Mammary epithelial cell (primary cell): ENCODE measurements at places on chromosomes 12 and 14.
A peak's percentile ranks its signal among the peaks of the same experiment; 100 is the strongest.

DNA sequence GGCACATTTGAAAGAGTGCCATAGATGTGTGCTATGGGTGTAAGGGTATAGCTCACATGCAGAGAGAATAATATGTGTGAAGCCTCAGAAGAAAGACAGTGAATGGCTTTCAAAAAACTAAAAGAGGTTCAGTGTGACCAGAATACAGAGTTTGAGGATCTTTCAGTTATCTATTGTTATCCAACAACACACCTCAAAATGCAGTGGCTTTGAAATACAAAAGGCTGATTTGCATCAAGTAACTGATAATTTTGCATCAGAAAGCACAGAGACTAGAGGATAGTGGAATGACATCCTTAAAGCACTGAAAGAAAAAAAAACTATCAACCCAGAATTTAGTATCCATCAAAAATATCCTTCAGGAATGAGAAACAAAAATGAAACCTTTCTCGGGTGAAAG is 131.6 kb upstream of the IGF1 start:
- DNase-seq, result no peak

GRCh38 chr14:33987565-33988080 is 36.7 kb upstream of the EGLN3 start:
- DNase-seq, result no peak

DNA sequence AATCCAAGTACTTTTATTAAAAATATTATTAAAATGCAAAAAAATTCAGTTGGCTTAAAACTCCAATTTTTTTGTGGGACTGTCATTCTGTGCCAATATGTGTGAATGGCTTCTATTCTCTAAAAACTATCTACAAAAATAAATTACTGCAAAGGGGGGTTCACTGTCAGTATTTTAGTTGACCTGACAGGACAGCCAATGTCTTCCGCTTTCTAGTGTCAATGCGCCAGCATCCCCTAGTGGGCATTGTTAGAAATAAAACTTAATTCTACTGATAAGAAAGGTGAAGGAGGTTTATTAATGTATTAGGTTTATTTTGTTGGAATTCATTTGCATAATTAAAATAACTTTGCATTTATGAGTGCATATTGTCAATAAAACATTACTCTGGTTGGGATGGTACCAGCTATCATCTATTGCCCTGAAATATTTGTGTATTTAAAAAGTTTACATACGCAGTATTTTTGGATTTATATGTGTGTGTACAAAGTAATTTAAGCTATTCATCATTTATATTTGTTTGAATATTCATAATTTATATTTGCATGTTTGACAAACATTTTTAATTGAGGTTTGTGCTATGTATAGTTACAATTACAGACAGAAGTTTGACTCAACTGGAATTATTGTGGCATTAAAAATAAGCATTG is 527.2 kb downstream of the FLRT2 start:
- DNase-seq, result no peak

DNA sequence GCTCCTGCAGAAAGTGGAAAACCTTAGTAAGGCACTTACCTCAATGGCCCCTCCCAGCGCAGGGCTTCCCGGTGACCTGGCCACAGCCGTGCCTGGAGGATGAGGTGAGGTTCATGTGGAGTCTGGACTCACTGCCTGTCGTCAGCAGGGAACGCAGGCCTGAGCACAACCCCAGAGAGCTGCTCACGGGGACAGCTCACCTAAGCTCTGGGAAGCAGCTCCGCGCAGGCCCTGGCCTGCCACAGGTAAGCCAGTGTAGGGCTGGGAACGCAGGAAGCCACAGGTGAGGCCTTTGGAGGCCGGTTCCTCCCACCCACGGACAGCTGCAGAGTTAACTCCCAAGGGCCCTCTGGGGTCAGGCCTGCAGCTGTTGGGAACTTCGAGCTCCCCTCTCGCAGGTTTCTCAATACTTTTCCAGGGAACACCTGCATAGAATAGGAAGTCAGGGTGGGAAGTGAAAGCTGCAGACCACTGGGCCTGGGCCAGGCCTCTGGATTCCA is 32.7 kb downstream of the ANAPC7 start:
- DNase-seq, result peak; percentile 98

DNA sequence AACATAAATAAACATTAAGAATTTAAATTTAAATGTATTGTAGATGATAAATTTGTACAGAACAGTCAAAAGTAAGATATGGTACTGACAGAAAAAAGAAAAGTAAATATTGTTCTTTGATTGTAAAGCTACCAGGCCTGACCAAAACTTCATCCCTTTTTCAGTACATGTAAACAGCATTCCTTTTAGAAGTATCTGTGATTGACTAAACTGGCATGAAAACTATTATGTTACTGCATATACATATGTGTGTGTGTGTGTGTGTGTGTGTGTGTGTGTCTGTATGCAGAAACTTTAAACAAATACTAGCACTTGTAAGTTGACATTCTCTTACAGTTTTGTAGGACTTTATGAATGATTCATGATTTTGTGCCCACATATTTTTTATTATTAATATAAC is 270.9 kb downstream of the C12orf50 start:
- DNase-seq, result no peak

GRCh38 chr12:27331927-27332324 is 710 bp upstream of the BMAL2 start:
- peak; percentile 42 for DNase-seq

- DNase-seq, result no peak
These were observed 252.7 kb downstream of the LRFN5 start for GRCh38 chr14:41859336-41859735.

GRCh38 chr14:68501614-68502052 is 291.2 kb downstream of the ZFP36L1 start:
- DNase-seq, result no peak

- no peak for DNase-seq
These were observed 236.2 kb upstream of the FLRT2 start for GRCh38 chr14:85293612-85294234.
